ENCODE measurements at places on chromosomes 7 and 10. TPM values are rescaled to one million over a fixed set of nuclear protein-coding genes. Genes with fewer than 3 reads are reported as not detected.

Gene PRTFDC1
- 8.5 TPM for total RNA-seq

Gene PRR15
- 21.9 TPM for total RNA-seq

GRCh38 chr10:124681626-124682552, 62.3 kb downstream of the FAM53B start:
- no peak for DNase-seq

- DNase-seq, result peak; percentile 81
These were observed at the start of gene CALHM2 for GRCh38 chr10:103451831-103452505. TSS of gene CALHM2 (minus strand) at chr10:103452370. CDS start at chr10:103449941, 2,429 bp downstream.

Gene UCMA
- total RNA-seq, result not detected

Gene TMEM236
- total RNA-seq, result 0.49 TPM

Gene EEF1AKMT2
- 23.3 TPM for total RNA-seq

DNA sequence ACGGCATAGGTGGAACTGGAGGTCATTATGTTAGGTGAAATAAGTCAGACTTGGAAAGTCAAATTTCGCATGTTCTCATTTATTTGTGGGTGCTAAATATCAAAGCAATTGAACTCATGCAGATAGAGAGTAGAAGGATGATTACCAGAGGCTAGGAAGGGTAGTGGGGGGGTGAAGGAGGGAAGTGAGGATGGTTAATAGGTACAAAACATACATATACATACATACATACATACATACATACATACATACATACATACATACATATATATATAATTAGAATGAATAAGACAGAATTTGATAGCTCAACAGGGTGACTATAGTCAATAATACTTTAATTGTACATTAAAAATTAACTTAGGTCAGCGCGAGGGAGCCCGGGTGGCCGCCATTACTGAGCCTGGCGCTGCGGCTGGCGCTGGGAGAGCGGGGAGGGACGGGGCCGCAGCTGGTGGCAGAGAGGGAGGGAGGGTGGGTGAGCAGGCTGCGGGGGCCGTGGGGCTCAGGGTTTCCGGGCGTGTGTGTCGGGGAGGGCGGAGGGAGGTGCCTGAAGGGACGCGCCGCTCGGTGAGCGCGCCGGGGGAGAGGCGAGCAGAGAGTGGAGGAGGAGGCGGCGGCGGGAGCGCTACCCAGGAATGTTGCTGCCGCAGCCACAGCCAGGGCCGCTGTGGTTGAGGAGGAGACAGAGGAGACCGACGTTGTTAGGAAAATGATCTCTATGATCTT, 85.8 kb upstream of the EGFR start:
- DNase-seq, result peak; percentile 71

GRCh38 chr7:81158189-81158588, 239.3 kb upstream of the SEMA3C start:
- DNase-seq, result no peak

DNA sequence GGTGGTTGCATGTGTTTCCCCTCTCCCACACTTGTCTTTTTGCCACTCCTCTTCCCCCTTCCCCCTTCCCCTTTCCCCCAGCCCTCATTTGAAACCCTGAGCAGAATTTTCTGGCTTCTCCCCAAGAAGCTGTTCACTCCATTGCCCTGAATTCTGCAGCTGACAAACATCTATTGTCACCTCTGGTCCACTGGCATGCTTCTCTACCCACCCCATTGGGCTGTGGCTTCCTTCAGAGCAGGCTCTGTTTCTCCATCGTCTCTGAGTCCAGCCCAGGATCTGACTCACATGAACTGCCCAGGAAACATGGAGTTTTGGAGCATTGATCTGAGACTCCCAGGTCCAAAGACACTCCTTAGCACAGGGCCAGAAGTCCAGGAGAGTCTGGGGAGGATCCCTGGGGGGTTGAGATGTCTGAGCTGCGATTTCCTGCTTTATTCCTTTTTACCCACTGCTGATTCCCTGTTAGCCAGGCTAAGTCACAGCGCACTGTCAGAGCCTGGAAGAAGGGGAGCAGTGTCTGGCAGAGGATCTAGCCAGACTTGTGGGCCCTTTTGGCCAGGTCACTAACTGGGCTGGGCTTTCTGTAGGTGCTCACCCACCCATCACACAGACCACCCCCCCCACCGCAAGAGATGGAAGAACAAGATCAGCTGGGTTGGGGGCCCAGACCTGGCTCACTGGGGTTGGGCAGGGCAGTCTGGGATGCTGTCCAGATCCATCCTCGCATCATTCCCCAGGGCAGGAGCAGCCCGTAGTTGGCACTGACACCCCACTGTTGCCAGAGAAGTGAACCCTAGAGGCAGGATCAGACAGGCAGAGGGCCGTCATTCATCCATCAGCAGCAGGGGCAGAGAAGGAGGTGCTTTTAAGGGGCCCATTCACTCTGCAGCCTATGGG, 3.5 kb downstream of the CHAT start:
- DNase-seq, result no peak

Gene CALCR
- 0.16 TPM for total RNA-seq

Gene PDZD7
- 0.18 TPM for total RNA-seq

Gene NME8
- total RNA-seq, result 1.5 TPM

Gene EPO
- total RNA-seq, result 0.68 TPM

DNA sequence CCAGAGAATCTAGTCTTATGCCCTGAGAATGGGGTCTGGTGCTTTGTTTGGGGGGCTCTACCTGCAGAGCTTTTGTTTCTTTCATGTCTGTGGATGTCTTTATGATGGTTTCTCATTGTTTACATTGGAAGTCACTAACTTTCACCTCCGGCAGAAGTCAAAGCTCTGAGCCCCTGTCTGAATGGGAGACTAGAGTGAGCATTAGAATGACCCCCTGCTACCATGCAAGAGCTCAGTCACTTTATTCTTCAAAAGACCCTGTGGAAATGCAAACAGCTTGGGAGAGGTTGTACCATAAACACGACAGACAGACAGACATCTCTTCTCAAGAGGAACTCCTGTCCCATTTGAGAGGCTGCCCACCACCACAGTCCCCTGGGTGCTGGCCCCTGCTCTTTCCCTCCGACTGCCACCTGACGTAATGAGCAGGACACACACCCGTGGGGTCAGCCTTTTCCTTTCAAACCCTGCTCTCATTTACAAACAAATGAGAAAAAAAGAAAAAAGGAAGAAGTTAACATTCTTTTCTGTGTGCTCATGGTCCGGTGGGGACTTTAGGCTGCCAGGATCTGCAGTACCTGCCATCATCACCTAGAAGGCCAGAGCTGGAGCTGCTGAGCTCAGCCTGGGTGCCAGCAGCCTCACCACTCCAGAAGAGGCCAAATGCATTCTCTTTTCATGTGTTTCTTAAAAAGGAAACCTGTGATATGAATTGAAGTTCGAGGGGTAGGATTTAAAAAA, 91.6 kb downstream of the FZD1 start:
- DNase-seq, result no peak

DNA sequence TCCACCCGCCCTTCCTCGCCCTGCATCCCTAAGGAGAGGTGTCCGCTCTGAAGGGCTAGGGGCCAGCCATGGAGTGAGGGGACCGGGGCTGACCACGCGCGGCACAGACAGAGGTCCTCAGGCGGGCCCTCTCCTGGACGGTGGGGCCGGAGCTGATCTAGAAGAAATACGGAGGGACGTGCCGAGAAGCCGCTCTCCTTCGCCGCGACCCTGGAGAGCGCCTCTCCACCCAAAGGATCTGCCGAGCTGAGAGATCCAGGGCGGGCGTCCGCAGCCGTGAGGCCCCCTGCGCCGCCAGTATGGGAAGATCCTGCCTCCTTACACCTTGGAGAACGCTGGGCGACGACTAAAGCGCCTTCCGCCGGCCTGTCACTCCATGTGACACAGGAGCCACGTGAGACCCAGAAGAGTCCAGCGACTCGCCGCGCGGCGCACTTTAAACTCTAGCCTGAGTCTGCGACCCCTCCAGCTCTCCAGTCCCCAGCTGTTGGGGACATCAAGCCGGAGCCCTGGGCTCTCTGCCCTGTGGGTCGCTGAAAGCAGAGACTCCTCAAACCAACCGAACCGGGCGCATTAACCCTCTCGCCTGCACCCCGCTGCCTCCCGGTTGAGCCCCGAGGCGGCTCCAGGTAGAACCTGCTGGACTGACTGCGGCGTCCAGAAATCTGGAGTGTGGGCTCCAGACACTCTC, 1.5 kb upstream of the SFMBT2 start:
- peak; percentile 68 for DNase-seq

DNA sequence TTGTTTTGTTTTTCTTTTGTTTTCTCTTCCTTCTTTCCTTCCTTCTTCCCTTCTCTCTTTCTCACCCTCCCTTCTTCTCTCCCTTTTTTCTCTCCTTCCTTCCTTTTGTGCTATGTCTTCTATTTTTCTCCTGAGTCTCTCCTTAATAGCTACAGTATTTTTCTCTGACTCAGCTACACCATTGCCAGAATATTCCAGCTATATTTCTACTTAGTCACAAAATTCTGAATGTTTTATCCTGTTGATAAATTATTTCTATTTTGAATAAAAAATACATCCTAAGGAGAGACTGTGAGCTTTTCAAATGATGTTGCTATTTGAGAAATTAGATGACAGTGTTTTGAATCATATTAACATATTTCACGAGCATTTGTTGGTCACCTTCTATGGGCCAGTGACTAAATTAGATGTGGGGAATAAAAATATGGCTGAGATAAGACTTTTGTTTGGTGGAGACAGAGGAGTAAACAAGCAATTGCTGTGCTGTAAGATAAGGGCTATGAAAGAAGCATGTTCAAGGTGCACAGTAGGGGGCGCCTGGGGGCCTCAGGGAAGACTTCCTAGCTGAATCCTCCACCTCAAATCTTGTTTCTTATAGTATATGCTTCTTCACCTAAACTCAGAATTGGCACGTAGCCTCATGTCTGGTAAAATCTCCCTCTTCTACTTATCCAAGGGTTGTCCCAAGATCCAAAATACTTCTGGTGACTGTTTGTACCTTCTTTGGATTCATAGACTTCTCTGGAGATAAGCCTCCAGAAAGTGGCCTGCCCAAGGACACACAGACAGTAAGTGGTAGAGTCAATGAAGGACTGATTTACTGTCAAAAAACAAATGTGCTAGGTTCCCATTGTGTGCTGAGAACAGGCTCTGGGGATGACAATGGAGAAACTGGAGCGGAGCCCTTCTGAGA, 115.5 kb upstream of the CREB5 start:
- DNase-seq, result no peak

Gene OR2A25
- total RNA-seq, result not detected

- DNase-seq, result no peak
These were observed 250.0 kb downstream of the BMPER start for GRCh38 chr7:34155220-34155908.

DNA sequence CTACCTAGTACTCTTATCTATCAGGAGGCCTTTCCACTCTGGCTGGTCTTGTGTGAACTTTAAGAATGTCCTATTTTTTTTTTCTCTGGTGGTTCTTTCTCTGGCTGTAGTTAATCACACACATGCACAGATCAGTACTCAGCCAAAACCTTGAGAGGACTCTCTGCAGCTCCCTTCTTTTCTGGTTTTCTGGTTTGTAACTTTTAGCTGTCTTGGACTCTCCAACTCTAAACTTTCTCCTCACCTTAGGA, 54.9 kb upstream of the HELLS start:
- no peak for DNase-seq

Gene AASS
- 46.8 TPM for total RNA-seq

Gene PWWP2B
- 46.0 TPM for total RNA-seq

Gene WNT8B
- total RNA-seq, result 0.99 TPM

GRCh38 chr10:86301971-86302370, 64.6 kb downstream of the GRID1 start:
- DNase-seq, result peak; percentile 27

GRCh38 chr7:100893910-100894721, 1.6 kb downstream of the ACHE start:
- DNase-seq, result no peak

DNA sequence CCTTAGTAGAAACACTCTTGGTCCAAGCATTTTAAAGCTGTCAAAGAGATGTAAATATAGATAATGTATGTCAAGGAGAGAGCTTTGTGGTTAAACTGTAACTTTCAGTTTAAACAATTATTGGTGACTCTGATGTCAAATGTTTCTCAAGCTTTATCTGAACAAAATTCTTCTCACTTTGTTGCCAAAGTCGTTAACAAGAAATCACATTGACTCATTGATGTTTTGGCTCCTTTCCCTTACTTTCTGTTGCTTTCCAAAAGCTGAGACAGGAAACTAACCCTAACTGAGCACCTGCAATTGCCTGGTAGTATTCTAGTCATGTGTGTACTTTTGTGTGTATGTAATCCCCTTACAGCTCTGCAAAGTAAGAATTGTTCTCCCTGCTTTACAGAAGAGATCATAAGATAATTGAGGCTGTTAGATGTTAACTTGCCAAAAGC, 108.5 kb downstream of the CFTR start:
- DNase-seq, result no peak

GRCh38 chr7:12893292-12893691, 205.9 kb downstream of the ARL4A start:
- no peak for DNase-seq

- peak; percentile 67 for DNase-seq
These were observed 116.3 kb downstream of the CYP26A1 start for GRCh38 chr10:93189944-93190343.

Gene FKBP6
- total RNA-seq, result not detected

- DNase-seq, result no peak
These were observed 68.0 kb upstream of the SAMD8 start for GRCh38 chr10:75043256-75044131.

Gene STEAP1B
- total RNA-seq, result 0.73 TPM
